ENCODE measurements at places on chromosomes 12 and 14.
A peak's percentile ranks its signal among the peaks of the same experiment; 100 is the strongest.

DNA sequence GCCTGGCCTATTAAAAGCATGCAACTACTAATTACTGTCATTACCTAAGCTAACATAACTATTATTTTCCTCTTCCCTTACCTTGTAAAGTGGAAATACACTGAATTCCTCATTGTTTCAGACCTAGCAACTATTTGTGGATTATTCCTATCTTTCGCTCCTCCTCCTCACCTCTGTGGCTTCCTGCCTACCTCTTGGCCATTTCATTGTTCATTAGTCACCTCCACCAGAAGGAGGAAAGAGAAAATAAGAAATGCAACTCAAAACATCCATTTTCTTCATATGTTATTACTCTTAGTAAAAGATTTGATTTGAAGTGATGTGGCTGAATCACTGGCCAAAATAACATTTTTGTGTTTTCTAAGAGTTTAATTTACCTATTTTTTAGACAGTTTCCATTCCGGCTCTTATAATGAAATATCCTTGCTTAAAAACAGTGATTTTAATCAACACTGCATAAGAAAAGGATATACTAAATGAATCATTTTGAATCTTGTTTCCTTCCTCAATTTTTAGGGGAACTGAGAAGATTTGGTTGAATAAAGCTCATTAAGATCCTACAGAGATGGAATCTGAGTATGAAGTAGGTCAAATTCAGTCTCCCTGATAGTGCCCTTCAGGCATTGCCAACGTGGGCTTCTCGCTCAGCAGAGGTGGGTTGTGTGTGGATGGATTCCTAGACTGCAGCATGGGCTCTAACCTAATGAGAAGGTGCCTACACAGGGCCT is 27.6 kb upstream of the ARHGAP5 start:
- DNase-seq = no peak

GRCh38 chr14:77306416-77306815 is 14.3 kb downstream of the POMT2 start:
- no peak for DNase-seq

DNA sequence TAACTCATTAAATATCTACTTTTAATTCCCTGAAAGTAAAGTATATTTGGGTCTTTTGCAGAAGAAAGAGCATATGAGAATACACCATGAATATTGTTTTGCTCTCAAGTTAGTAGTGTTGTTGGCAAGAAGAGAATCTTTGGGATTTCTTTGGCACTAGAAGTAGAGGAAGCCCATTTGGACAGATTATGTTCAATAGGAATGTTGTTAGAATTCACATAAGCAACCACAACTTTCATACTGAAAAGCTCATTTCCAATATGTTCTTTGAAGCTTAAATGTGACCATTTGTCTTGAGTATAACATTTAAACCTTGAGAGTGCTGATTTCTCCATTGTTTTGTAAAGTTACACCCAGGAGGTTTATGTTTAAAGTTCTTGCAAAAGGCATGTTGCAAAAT is 37.6 kb downstream of the PLEKHG7 start:
- DNase-seq = peak; percentile 27

DNA sequence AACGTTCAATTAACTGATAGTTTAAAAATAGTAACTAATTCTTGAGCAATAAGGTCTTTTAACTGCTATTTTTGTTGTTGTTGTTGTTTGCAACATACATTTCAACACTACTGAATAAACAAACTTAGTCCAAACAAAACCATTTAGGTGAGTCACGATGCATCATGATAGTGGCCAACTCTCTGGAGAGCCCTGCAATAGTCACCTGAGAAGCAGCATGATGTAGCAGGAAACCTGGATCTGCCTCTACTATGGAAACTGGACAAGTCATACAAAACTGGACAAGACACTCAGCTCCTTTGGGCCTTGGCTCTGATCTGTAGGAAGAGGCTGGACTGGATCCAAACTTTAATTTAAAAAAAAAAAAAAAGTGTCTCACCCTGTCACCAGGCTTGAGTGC is 117.3 kb downstream of the MED13L start:
- no peak for DNase-seq

DNA sequence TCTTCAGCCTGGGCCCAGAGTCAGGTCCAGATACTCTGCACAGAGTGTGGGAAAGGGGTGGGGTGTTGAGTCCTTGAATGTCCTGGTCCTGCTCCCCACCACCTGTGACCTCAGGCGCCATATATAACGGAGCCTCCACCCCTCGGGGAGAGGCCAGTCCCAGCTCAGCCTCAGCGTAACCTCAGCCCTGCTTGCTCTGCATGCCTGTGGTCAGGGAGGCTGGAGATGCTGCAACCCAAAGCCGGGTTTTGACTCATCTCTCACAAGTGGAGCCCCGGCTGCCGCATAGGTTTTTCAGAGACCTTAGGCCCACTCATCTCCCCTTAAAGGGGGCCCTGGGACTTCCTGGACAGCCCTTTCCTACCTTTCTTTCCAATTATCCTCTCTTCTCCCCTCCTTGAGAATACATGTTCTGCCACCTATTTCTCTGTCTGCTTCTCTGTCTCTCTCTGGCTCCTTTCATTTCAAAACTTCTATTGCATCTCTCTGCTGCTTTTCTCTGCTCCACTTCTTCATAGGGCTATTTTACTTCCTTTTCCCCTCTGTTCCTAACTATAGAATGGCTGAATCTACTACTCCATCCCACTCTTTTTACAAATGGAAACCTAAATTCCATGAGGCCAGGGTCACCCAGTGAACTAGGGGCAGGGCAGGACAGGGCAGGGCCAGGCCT is 1.2 kb downstream of the ITGB7 start:
- peak; percentile 70 for DNase-seq

DNA sequence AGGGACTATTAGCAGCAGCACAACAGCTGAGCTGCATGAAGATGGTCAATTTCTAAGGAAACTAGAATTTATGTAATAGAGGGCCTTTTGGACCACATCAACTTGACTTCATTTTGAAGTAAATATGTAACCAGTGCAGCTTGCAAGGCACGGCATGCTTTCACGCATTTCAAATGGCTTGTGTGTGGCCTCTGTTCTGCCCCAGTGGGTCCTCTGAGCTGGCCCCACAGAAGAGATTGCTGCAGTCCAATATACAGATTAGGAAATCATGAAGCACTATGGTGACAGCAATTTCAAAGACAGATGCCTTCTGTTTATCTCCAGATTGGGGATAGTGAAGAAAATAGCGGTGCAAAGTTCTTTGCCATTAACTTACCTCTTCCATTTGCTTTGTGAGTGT is 101.4 kb downstream of the PDZRN4 start:
- DNase-seq = no peak

- DNase-seq = no peak
Observed at GRCh38 chr12:46553911-46554310, 181.3 kb upstream of the SLC38A2 start.

GRCh38 chr12:29521951-29522350 is 24.5 kb upstream of the OVCH1 start:
- DNase-seq = no peak

GRCh38 chr12:47997321-47997720 is 7.0 kb downstream of the COL2A1 start:
- no peak for DNase-seq

GRCh38 chr12:3533703-3534386 is 42.8 kb downstream of the PRMT8 start:
- DNase-seq = no peak

- DNase-seq = no peak
Observed at GRCh38 chr14:51596488-51597117, 55.1 kb upstream of the FRMD6 start.

DNA sequence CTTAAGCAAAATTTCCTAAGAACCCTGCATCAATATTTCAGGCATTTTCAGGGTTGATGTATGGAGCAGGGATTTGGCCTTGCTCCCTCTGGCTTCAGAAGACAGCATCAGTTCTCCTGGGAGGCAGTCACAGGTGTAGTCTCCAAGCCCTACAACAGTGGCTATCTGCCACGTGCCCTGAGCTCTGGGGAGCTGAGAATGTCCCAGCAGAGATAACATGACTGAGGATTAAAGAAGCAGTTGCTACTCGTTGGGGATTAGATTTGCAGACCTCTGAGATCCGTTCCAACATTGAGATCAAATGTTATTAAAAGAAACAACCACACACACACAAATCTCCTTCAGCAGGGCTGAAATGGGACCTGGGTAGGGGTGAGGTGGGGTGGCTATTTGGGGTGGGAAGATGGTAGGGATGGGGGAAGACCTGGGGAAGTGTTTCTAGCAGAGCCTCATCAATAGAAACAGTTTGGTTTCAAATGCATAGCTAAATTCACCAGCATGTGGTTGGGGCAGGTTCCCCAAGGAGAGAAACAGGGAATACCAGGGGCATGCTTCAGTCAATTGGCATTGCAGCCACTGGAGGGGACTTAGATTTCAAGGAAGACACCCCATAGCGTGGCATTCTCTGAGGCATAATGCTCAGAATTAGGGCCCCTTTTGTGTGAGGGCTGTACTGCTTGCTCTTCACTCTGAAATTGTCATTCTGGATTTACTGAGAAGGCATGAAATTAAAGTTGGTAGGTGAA is 15.2 kb upstream of the FAM234B start:
- no peak for DNase-seq

GRCh38 chr12:31874961-31875608 is 84.1 kb upstream of the RESF1 start:
- no peak for DNase-seq

DNA sequence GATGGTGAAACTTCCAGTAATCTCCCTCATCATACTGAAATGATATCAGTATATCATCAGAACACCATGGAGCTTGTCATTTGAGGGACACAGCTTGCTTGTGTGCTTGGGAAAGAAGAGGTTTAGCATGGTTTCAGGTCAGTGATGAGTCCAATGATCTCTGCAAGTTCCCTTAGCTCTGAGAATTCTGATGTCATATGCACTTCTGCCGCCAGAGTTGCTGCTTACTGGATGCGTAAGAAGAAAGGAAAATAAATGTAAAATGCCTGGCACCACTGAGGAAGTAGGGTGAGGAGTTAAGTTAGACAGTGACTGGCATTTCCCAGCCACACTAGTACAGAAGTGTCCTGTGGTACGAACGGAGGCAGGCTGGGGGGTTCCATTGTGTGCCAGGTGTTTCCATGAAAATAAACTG is 22.6 kb downstream of the PRKCH start:
- no peak for DNase-seq

- no peak for DNase-seq
Observed at GRCh38 chr12:41606468-41607445, 418.6 kb downstream of the PDZRN4 start.

GRCh38 chr12:21819678-21820077 is 45.2 kb upstream of the KCNJ8 start:
- DNase-seq = no peak

- DNase-seq = no peak
Observed at GRCh38 chr14:24395609-24396582, 2.9 kb upstream of the NYNRIN start.

DNA sequence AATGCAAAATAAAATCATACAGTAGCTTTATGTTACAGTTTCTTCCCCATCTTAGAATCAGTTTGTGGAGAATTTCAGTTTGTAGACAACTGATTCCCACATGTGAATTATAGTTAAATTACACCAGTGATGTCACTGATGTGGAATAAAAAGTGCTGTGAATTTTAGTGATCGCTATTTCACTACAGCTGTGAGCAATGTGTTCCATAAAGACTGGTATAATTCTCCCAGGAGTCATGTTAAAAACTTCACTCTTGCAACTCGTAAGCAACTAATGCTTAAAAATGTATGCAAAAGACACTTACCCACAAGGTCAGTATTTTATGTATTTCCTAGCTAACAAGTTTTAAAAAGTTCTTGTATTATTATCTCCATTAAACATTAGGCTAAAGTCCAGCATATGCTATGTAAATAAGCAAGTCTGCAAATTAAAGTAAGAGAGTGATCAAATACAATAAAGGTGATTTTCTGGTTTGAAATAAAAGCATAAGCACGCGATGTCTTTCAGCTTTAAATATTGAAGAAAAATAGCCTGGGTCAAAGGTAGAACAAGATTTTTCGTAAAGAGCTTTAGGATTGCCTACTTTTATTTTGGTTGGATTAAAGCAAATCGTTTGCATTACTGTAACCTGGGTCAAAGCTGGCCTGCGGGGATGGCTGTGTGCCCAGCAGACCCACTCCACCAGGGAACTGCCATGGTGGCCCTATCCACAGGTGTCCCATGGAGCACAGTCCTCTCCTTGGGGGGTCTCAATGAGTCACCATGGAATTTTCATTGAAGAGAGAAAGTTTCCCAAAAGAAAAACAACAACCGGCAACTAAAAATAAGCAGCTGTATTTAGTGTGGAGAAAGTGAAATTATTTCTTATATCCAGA is 12.7 kb upstream of the LRIG3 start:
- DNase-seq = peak; percentile 68

GRCh38 chr12:46874642-46875041 is 48.8 kb upstream of the SLC38A4 start:
- DNase-seq = no peak

DNA sequence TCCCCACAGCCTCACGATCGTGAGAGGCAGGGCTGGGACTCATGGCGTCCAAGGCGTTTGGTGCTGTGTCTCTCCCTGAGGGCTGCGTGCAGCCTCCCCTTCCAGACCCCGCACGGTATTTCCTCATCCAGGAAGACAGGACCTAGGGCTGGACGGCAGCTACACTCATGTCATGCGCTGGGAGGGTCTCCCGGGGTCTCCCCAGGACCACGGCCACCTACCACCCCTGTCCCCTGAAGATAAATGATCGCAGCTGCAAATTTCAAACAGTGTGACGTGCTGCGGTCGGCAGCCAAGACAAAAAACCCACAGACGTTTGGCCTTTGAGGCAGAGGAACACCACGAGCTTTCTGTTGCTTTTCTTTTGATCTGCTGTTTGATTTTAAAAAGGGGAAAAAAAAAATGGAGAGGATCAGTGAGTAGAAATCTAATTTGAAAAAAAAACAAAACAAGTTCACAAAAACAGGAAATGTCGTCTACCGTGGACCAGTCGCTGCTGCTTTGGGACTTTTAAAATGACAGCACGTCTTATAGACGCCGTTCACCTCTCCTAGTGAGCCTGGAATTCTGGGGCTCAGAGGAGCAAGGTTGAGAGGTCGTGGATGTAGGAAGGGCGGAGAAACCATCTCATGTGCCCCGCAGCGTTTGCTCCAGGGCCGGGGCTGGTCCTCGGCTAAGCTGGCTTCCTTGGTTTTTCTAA is 237.6 kb downstream of the SLC41A2 start:
- DNase-seq = peak; percentile 85

DNA sequence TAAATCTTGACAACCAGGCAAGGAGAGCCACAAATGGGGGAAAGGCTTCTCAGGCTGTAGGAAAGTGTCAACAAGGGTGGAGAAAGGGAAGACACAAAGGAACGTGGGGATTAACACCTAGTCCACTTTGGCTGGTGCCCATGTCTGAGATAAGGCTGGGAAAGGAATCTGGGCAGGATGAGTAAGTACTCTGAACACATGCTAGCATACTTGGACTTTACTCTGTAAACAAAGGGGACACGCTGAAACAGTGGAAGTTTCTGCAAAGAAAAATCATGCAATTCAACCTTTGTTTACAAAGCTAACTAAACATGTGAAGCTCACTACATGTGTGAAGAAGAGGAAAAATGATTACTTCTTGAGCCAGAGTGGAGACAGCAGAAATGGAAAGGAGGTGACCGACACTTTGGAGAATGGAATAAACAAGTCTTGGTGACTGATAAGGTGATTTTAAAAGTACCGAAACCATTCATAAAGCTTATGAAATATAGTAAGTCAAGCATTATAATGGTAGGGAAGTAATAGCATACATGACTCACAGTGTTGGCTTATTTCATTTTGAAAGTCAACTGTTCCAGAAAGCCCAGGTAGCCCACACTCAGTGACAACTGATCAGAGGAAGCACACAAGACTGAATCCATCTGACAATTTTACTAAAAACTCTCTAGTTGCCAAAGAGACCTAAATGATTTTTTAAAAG is 13.2 kb downstream of the CPNE8 start:
- DNase-seq = no peak

Measured in astrocyte of the cerebellum (primary cell).